NCI-H510A (cell line): ENCODE measurements at places on chromosomes 13 and 19.

DNA sequence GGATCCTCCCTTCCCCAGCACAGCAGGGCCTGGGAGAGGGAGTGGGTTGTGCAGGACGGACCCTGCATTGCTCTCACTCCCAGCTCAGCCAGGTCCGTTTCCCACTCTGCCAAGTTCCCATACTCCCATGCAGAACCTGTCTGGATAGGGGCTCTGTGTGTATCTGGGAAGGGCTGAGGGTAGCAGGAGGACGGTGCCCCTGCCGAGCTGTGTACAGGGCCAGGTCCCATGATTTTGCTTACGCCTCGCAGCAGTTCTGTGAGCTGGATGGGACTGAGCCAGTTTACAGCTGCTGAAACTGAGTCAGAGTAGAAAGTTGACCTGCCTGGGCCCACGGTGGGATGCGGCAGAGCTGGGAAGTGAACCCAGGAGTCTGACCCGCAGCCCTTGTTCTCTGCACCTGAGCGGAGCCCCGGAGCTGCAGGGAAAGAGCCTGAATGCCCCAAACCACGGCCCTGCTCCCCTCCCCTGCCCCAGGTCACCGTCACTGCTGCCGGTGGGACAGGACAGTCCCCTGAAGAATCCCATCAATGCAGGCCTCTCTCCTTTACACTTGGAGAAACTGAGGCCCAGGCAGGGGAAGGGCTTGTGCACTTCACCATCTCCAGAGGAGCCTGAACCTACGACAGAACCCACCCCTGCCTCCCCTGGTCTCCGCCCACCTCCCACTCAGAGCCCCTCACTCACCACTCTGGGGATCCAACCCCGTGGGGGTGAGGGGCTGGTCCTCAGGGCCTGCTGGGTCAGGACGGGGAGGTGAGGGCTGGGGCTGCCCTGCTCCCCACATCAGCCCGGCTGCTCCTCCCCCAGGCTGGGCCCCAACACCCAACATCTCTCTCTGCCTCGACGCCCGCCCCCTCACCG, 3.5 kb downstream of the LILRB5 start:
- no peak for DNase-seq

DNA sequence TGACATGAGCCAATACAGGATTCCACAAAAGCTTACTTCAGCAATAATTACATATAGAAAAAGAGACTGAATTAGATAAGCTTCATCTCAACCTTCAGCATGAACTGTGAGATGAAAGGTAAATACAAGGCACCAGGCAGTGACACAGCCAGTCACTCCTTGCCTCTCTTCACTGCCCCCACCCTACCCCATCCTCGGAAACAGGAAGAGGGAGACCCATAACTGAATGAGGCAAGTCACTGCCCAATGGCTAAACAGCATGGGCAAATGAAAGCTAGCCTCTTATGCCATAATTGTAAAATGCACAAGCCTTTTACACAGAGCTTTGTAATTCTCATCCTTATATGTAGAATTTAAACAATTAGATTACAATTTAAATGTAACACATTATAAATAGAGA, 1.7 kb downstream of the ZNF160 start:
- DNase-seq, result no peak

DNA sequence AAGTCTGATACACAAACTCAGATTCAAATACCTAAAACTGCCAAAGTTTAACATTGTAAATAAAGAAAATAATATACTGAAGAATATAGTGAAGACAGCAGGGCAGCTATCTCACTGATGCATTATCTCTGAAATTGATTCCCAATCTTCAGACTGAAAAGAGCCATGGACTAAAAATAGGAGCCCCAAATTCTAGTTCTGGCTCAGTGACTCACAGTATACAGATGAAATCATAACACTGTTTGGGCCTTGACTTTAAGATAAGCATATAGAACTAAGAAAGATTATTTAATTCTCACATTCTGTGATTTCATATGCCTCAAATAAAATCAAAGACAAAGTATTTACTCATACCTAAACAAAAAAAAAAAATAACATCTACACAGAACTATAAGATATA, 53.9 kb downstream of the RBM26 start:
- DNase-seq, result no peak

GRCh38 chr13:21015284-21015683, 46.1 kb downstream of the LATS2 start:
- no peak for DNase-seq

DNA sequence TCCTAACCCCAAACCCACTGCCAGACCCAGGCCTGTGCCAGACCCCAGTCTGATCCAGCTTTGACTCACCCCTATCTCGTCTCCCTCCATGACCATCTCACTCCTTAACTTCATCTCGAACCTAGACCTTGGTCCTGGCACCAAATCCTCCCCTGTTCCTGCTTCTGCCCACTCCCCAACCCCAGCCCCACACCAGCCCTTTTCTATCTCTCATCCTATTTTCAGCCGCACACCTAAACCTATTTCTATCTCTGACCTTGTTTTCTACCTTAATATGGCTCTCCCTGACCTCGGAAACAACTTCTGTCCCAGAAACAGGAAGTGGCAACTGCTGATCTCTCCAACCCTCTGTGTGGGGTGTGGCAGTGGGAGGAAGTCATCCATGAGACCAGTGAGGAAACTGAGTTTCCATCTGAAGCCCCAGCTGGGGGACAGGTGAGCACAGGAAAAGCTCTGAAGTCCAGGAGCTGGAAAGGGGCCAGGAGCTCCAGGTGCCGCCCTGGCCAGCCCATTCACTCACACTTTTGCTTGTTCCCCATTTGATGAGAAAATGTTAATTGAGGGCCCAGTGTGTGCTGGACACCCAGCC, 13.7 kb downstream of the PTH2 start:
- no peak for DNase-seq
